ENCODE measurements at places on chromosomes 3 and 15.

DNA sequence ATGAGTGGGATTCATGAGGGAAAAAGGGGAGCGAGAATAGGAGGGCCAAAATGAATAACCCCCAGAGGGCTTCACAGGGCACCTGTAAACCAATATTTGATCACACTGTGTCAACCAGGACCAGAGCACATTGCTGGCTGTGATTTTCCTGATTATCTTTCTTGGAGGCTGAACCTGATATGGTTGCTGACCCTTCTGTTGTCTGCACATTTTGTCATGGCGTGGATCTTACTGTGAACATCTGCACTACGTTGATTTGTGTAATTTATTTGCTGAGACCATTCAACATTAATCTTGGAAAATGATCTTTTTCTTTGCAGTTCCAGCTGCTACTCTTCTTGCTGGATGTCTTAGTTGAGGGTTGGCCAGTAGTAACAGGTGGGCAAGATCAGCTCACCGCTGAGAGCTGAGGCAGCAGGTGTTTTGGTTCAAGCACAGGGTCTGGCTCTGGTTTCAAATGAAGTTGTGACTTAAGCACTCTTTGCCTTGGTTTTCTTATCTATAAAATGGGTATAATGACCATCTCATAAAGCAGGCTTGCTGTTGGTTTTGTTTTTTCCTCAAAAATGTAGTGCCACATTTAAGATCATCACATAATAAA is 61.2 kb downstream of the ARHGEF26 start:
- no peak for DNase-seq

- no peak for DNase-seq
Observed at GRCh38 chr3:51568996-51569395, 30.5 kb downstream of the RAD54L2 start.

DNA sequence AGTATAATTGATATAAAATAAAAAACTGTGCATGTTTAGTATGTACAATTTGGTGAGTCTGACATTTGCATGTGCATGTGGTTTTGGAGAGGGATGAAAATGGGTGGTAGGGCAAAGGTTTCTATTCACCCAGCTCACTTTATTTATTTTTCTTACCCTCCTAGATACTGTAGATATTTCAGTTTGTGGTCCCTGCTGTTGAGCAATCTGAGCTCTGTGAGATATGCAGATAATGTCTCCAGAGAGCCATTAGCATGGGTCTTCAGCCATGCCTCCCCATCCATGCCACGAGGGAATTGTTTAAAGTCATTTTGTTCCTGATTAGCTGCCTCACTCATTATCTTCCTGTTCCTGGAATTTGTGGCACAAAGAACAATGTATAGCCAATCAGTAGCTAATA is 44.4 kb upstream of the B3GALNT1 start:
- DNase-seq, result no peak

DNA sequence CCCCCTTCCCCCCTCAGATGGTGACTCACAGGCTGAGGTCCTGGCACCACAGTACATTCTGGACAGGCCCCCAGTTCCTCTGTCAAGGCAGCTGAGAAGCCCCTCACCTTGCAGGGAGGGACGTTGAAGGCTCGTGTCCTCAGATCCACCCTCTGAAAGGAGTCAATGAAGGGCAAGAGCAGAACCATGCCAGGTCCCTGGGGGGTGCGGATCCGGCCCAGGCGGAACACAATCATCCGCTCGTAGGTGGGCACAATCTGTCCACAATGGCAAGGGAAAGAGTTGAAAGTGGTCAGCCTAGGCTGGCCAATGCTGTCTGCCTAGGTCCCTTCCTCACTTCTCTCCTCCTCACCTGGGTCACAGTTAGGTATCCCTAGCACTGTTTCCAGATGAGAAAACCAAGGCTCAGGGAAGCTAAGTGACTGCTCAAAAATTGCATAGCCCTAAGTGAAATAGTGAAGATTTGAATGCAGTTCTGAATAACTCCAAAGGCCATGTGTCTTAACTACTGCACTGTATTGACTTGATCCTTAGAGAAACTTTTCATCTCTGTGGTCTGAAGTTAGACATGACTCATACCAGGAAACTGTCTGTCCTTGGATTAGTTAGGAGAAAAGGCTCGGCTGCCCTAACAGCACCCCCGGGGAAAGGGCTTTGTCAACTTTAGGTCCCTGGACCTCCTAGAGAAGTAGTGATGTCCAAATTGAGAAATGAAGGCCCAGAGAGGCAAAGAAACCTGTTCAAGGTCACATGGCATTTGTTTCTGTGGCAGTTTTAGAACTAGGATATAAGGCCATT is 2.9 kb downstream of the STOML1 start:
- no peak for DNase-seq

DNA sequence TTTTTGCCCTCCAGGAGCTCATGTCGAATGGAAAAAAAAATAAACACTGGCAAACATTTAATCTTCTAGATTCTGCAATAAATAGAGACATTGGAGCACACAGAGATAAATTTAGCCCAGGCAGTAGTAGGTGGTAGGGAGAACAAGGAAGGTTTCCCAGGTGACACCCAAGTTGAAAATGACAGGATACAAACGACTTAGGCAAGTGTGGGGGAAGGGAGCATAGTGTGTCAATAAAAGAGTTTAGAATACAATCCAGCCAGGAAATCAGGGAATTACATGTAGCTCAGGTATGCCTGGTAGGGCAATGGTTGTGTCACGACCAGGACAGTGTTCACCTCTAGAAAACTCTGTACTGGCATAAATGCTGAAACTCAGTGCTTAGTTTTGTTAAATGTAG is 364.6 kb upstream of the AGTR1 start:
- no peak for DNase-seq

- DNase-seq, result no peak
Observed at GRCh38 chr3:806006-806405, 286.8 kb upstream of the CNTN6 start.

- no peak for DNase-seq
Observed at GRCh38 chr3:196604548-196604947, 34.9 kb upstream of the NRROS start.

GRCh38 chr3:19994796-19995195 is 17.3 kb downstream of the PP2D1 start:
- no peak for DNase-seq

DNA sequence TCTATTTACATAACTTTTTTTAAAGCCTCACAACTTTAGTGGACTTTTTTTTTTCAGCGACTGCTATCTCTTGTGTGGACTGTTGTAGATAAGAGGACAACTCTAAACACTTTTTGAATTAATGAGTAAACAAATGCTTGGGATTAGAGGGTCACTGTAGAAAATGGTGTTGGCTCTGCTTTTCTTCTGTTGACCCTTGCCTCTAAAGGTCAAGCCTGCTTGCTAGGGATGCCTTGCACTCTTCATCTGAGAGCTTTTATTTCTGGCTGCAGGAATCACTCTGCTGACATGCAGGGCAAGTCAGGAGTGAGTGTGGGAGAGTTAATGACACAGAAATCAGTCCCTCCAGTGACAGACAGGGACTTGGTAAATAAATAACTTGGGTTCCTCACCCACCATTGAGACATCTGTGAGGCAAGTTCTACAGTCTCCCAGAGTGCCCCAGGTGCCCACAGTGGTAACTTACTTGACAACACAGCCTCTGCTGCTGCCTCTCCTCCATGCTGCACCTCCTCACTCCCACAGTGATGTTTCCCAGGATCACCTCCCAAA is 390.1 kb downstream of the IL20RB start:
- no peak for DNase-seq

- no peak for DNase-seq
Observed at GRCh38 chr15:81189583-81190283, 6.9 kb upstream of the IL16 start.

DNA sequence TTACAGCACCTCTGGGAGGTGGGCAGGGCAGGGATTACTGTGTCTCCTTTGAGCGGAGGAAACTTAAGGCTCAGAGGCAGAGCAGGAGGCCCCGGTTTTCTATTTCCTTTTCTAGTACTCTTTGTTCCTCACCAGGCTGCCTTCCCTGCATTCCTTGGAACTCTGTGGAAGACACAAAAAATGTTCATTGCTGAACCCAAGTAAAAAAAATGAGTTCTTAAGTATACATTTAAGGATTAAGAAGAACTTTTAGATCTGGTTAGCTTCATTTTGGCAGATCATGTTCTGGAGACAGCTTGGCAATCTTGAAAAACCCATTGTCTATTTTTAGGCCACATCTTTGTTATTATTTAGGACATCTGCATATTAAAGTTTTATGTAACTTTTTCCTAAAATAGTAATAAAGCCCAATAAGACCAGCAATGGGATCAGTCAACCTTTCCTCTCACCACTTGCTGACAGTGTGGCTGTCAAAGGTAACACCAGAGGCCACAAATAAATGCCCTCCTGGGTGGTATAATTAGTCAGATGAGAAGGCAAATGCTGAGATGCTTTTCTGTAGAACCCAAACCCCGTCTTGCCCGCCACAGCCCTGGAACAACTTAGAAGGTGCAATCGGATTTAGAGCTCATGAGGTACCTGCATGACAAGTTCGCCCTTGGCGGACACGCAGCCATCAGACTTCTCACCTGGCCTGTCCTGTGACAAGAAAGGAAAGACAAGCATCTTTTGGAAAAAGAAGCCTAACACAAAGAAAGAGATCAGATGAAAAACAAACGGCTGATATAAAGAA is 97.2 kb downstream of the DGKG start:
- DNase-seq, result no peak

DNA sequence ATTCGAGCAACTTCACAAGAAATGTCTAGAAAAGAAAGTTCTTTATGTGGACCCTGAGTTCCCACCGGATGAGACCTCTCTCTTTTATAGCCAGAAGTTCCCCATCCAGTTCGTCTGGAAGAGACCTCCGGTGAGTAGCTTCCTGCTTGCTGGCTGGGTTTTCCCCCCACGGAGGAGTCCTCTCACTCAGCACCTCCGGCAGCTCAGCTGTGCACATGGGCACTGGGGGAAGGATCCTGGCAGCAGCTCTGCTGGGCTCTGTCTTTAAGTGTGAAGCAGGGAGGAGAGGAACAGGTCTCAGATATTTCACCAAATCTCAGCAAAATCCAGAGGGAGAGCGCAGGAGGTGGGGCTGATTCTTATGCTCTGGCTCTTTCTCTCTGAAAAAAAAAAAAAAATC is 684 bp downstream of the CAPN3 start:
- DNase-seq, result no peak

GRCh38 chr3:143040261-143040879 is 39.0 kb downstream of the U2SURP start:
- DNase-seq, result no peak

- no peak for DNase-seq
Observed at GRCh38 chr15:99732124-99732750, 1.0 kb downstream of the LYSMD4 start.

GRCh38 chr15:67531379-67531914 is 10.5 kb downstream of the C15orf61 start:
- DNase-seq, result no peak

GRCh38 chr3:13507247-13507569 is 27.1 kb downstream of the HDAC11 start:
- DNase-seq, result no peak

Data from GM12891 (cell line).